GM04504 (cell line): ENCODE measurements at places on chromosomes 11 and 22.
A peak's percentile ranks its signal among the peaks of the same experiment; 100 is the strongest.

- DNase-seq: no peak
Measured at GRCh38 chr22:39429186-39429585, 27.6 kb upstream of the MGAT3 start.

DNA sequence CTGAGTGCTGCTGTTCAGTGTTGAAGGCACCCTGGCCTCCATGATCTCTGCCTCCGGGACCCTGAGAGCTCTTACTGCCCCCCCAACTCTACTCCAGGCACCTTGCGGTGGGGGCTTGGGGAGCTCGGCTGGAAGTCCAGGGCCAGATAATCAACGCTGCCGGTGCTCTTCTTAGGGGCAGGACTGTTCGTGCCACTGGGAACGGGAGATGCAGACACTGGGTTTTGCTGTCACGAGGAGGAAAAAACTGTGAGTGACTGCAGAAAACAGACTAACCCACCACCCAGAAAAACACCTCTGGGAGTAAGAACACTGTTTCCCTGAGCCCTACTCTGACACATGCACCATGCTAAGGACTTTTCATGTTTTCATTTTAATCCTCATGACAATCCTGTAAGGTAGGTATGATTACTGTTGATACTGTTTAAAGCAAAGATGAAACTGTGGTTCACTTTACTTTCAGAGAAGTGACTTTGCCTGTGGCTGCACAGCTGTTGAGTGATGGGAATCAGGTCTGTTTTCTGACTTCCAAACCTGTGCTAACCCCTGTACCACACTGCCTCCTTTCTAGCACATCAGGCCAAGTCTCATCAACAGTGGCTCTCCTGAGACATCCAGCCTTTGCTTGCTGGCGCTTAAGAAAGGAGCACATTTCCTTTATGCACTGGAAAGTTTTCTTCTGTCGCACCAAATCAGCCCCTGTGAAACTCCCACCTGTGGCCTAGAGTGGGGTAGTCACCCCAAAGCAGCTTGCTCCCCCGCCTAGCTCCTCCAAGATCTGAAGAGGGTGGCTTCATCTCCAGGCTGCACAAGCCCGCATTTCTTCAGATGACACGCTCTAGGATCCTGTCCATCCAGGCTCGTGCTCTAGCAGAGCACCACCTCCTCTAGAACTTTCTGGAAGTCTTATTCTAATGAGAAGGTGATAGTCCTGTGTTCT, 31.8 kb downstream of the USP35 start:
- DNase-seq: no peak

GRCh38 chr11:46247659-46248058, 29.8 kb upstream of the CREB3L1 start:
- no peak for DNase-seq

DNA sequence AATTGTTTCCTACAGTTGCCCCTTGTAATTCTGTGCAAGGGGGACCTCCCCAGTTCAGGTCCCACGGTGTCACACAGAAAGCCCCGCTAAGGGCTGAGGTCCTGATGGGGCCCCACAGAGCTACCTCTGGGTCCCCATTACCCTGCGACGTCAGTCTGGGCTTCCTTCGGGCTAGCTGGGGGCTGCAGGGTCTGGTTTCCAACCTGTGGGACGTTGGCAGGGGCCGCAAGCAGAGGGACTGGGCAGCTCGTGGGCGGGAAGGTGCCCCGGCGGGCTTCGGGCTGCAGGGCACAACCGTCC, 698 bp downstream of the SLC37A4 start:
- no peak for DNase-seq

DNA sequence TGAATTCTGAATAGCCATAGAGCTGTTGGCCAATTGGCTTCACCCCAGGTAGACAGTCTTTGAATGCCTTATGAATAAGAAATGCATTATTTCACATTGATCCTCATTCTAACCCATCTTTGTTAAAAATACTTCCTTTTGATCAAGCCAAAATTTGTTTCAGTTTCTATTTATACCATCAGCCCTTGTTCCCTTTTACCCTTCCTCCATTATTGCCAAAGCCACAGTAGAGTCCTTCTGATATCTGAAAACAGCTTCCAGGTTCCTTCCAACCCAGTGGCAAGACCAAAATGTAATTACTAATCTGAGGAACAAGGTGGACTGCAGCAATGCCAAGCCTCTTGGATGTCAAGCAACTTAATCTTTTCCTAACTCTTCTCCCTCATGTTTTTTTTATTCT, 458.8 kb downstream of the BUD13 start:
- DNase-seq: no peak

GRCh38 chr11:64094463-64095260, 58.9 kb downstream of the FLRT1 start:
- DNase-seq: peak; percentile 39

DNA sequence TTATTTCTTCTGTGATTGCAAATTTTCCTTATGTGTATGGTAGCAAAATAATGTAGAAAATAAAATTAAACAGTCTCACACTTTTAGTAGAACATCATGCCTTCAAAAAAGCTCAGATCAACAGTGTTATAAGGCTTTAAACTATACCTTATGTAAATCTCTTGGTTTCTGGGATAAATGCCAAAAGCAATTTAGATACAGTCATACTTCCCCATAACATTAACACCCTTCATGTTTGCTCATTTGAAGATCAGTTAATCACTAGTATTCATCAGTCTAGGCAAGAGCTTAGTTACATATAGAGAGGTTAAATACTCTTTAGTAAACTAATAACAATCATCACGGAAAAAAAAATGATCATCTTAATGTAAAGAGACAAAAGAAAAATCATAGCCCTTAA, 421.8 kb upstream of the ANO3 start:
- DNase-seq: no peak

DNA sequence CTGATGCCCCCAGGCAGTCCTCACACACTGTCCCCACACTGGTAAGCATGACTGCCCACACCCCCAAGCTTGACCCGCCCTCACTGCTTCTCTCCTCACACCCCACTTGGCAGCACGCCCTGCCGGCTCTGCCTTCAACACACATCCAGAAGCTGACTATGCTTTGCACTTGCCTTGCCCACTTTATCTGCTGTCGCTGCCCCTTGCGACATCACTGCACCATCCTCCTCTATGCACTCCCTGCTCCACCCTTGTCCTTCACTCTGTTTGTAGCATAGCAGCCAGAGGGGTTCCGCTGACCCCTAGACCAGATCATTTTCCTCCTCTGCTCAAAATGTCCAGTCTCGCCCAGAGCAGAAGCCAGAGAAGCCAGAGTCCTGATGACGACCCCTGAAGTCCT, 25.3 kb upstream of the SLC25A1 start:
- no peak for DNase-seq

- no peak for DNase-seq
Measured at GRCh38 chr11:126949066-126949891, 51.3 kb downstream of the KIRREL3 start.

GRCh38 chr11:75781296-75781695, 12.7 kb downstream of the DGAT2 start:
- no peak for DNase-seq

DNA sequence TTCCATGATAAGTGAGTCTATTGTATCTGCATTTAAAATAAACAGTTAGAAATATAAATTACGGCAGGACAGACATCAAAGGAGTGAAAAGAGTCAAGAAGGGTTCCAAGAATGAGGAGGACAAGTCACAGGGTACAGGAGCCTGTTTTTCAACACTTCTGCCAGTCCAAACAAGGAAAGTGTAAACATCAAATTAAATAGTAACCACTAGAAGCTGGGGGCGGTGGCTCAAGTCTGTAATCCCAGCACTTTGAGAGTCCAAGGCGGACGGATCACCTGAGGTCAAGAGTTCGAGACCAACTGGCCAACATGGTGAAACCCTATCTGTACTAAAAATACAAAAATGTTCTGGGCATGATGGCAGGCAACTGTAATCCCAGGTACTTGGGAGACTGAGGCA, 219.6 kb downstream of the LUZP2 start:
- DNase-seq: no peak

DNA sequence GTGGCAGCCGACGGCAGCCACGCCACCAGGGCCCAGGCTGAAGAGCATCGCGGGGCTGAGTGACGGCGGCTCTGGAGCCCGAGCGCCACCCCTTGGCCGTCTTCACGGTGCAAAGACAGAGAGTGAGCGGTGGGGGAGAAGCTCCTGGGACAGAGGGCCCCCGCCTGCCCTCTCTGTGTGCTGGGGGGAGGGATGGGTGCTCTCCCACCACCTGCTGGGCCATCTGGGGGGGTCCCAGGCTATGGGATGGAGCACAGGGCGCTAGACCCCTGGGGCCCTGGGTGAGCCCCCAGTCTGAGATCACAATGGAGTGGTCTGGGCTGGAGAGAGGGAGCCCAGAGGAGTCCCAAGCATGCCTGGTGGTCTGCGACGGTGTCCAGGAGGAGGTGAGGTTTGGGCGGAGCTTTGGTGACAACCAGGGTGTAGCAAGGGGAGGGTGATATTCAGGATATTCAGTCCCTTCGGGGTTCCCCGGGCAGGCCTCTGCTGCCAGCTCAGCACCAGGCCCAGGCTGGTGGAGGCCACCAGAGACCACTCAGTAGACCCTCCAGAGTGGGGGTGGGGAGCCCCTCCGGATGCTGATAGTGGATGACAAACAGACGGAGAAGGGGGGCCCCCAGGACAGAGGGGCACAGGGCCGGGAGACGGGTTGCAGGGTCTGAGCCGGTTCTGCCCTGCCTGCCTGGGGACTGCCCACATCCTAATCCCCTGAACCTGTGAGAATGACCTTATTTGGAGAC, 78.1 kb upstream of the PRR5 start:
- DNase-seq: no peak

DNA sequence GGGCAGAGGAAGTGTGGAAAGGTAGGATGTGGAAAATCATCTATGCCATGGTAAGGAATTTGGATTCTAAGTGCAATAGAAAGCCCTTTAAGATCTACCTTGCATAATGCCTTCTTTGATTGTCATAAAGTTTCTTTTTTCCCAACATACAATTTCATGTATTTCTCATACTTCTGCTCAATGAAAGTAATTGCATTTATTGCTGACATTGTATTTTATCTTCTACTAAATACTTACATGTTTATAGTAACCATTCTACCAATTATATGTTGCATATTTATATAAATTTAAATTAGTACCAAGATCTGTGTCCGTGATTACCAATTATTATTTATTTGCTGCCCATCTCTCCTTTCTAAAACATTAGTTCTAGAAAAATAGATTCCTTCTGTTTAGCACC, 114.8 kb downstream of the CNTN5 start:
- no peak for DNase-seq

- DNase-seq: no peak
Measured at GRCh38 chr11:72860592-72860991, 46.4 kb downstream of the ATG16L2 start.

GRCh38 chr11:32136657-32137056, 45.8 kb downstream of the RCN1 start:
- no peak for DNase-seq

DNA sequence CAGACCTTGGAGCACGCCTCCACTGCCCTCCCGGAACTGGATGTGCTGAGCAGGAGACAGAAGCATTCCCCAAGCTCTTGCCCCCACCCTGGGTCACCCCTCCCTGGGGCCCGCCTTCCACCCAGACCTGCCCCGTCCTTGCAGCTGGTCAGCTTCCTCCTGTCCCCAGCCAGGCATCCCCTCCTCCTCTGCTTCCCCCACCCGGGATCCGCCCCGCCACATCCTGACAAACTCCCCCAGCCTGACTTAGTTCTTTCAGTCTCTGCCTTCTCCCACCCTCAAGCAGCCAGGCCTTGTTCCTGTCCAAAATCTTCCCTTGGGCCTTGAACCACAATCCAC, 1.1 kb upstream of the PLXNB2 start:
- DNase-seq: peak; percentile 58

- no peak for DNase-seq
Measured at GRCh38 chr11:120316880-120317688, 8.0 kb upstream of the TLCD5 start.

GRCh38 chr11:68373815-68374501, 61.6 kb downstream of the LRP5 start:
- no peak for DNase-seq

GRCh38 chr11:61010466-61011228, 39.2 kb downstream of the CD6 start:
- DNase-seq: no peak

DNA sequence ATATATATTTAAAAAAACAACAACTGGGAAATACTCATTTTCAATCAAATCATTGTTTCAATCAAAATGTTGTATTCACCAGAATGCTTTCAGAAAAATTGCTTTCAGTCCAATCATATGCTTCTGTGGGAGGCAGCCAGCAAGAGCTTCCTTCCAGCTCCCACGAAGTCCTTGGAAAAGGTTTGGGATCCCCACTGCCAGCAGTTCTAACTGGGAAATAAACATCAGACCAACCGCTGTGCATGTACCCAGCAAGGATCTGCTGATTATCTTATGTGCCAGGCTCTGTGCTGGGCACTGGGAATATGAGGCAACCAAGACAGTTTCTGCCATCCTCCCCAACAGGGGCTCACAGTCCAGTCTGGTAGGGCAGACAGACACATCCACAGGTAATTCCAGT, 10.8 kb downstream of the RPS13 start:
- DNase-seq: no peak
